NCI-H1092 treated with DMSO at 0.1 percent for 48 hours (cell line): ENCODE measurements at places on chromosomes 5 and 9.

DNA sequence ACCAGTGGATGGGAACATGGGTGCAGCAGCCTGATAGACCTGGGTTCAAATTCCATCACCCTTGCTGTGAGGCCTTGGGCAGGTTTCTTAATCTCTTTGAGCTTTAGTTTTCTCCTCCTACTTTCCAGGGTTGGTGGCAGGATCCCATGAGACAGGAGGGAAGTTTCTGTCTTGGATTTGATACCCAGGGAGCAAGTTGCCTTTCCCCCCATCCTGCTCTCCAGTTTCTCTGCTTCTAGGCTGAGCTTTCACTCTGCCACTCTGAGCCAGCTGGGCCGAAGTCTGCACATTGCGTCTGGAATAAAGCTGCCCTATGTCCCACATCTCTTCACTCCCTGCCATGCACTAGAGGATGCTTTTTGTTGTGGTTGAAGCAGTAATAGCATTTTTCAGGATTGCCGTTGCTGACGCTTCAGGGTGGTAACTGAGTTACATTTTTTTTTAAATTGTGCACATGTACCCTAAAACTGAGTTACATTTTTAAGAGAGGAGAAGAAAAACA is 40.5 kb upstream of the ANGPTL2 start:
- DNase-seq: no peak

DNA sequence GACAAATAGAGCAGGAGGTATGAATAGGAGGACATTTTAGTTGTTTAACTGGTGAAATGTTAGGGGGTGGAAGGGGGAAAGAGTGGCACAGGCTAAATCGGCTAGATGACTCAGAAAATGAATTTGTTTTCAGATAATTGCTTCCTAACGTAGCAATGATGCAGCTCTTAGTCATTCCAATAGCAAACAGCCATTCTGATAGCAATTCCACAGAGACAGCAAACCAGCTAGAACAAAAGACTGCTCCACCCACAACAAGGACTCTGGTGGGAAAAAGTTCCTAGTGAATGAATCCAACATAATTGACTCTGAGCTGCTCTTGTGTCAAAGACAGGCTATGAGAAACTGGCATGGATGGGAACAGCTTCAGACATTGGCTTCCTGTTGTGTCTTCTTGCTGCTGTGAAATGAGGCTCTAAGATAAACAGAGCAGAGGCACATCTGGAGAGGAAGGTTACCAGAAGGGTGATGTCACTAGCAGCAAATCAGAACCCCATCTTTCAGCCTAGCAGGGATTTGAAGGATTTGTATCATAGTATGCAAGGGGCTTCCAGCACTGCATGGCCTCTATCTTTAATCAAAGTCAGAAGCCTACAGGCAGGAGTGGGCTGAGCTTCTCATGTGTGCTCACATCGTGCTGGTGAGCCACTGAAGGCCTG is 28.1 kb upstream of the F2RL1 start:
- DNase-seq: no peak

- no peak for DNase-seq
Observed at GRCh38 chr9:116000748-116001329, 152.8 kb upstream of the PAPPA start.

- DNase-seq: no peak
Observed at GRCh38 chr5:135436951-135437418, 10.2 kb downstream of the DCANP1 start.
